Stimulated activated CD4-positive, alpha-beta T cell treated with anti-CD3 and anti-CD28 coated beads, Interleukin-1b, Interleukin-23, amount 100 ng/mL, for 4 hours (primary cell): ENCODE measurements at places on chromosomes 1 and 21.

GRCh38 chr1:71843012-71843411 is 439.3 kb downstream of the NEGR1 start:
- DNase-seq = no peak

DNA sequence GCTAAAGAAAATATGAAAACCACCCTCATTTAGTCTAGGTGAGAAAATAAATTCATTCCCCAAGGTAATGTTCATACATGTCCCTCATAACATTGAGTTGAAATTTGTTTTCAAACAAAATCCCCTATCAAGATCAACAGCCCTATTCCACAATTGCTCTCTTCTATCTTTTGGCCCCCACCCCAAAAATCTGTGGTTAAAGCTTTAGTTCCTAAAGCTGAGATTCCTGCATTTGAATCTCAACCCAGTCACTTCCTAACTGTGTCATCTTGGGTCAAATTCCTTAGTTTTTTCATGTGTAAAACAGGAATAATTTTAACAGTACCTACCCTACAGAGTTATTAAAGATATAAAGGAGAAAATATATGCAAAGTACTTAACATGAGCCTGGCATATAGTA is 22.0 kb downstream of the KIAA0319L start:
- DNase-seq = no peak

DNA sequence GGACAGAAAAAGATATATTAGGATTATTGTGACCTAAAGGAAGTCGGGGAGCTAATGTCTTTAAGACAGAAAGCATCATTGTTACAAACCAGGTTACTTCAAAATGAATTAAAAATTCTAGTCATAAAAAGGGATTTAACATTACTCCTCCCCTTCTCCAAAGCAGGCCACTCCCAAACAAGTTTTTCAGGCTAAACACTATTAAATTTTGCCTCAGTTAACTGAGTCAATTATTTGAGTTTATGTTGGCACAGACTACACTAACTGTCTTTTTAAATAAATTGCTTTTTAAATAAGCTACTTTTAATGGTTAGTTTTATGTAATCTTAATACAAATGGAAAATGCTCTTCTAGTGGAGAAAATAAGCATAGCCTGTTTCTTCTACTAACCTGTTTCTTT is 395.0 kb upstream of the DUSP10 start:
- no peak for DNase-seq

GRCh38 chr1:101683561-101683960 is 313.2 kb downstream of the OLFM3 start:
- DNase-seq = no peak

GRCh38 chr1:212132025-212132424 is 96.5 kb downstream of the DTL start:
- no peak for DNase-seq

GRCh38 chr21:40208206-40208947 is 341.1 kb downstream of the PCP4 start:
- DNase-seq = no peak

DNA sequence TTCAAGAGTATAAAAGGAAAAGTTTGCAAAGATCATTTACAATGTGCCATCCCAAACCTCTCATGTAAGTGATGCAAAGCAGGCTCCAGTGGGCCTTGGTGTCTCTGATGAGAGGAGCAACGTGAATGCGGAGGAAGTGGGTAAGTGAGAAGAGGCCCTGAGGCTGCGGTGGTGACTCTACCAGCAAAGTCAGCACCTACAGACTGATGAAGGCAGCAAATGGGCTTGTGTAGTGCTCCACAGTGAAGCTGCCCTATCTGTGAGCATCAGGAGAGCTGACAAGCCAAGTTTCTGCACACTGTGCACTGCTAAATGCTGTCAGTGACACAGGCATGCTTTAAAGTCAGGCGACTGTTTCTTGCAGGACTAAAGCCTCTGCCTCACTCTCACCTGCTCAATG is 15.6 kb upstream of the RAP1A start:
- DNase-seq = peak; percentile 36

DNA sequence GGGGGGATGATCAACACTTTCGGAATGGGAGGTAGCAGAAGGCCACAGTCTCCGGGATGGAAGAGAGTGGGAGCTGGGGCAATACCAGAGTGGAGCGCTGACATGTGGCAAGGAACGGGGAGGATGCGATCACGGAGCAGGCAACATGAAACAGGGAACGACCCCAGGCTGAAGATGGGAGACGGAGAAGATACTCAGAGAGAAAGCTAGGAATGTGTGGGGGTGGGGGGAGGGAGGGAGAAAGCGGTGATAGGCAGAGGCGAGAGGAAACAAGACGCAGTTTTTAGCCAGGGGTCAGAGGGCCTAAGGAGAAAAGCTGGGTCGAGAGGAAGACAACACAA is 577 bp downstream of the RAB3GAP2 start:
- DNase-seq = no peak

DNA sequence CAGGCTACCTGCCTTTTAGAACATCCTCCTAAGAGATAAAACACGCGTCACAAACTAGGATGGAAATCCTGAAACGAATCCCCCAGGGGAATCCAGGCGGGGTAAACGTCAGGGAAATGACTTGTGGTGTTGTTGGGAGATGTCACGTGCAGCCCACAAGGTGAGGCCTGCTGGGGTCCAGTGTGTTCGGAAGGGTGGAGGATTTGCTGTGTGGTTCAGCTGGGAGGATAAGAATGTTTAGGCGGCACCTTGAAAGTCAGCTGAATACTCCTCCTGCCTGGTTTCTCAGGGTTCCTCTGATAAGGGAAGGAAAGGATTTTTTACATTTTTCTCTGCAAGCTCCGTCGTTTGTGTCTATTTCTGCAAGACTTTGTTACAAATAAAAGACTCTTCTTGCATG is 74.7 kb upstream of the EFHD2 start:
- DNase-seq = no peak

GRCh38 chr21:31536138-31536537 is 123.4 kb upstream of the SOD1 start:
- DNase-seq = no peak
